ENCODE measurements at places on chromosomes 1 and 21.

DNA sequence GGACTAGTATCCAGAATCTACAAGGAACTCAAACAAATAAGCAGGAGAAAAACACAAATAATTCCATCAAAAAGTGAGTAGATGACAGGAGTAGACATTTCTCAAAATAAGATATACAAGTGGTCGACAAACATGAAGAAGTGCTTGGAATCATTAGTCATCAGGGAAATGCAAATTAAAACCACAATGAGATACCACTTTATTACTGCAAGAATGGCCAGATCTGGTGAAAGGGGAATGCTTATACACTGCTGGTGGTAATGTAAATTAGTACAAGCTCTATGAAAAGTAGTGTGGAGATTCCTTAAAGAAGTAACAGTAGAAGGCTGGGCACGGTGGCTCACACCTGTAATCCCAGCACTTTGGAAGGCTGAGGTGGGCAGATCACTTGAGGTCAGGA, 73.8 kb downstream of the POU2F1 start:
- no peak for DNase-seq

DNA sequence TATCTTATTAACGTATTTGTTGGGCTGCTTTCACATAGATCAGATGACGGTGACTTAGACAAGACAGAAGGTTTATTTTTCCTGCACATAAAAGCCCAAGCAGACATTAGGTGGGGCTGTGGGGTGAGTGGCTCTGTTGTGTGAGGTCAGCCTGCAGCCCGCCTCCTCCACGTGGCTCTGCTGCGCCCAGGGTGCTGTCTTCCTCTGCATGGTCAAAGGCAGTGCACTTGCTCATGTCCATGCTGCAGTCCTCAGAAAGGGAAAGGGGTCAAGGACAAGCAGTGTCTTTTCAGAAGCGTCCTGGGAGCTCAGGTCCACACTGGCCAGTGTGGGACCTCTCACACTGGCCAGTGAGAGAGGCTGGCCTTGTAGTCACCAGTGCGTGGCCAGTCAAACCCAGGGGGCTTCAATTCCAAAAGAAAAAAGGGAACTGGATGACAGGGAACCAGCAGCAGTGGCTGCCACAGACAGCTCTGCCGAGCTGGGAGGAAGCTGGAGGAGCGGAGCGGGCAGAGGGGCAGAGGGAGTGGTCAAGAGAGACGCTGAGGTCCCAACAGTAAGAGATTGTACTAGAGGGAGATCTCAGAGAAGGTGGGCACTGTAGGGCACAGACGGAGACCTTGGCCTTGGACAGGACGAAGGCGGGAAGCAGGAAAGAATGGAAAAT, 35.9 kb upstream of the SLC45A1 start:
- no peak for DNase-seq

GRCh38 chr1:6860401-6860800, 75.1 kb downstream of the CAMTA1 start:
- DNase-seq, result no peak

DNA sequence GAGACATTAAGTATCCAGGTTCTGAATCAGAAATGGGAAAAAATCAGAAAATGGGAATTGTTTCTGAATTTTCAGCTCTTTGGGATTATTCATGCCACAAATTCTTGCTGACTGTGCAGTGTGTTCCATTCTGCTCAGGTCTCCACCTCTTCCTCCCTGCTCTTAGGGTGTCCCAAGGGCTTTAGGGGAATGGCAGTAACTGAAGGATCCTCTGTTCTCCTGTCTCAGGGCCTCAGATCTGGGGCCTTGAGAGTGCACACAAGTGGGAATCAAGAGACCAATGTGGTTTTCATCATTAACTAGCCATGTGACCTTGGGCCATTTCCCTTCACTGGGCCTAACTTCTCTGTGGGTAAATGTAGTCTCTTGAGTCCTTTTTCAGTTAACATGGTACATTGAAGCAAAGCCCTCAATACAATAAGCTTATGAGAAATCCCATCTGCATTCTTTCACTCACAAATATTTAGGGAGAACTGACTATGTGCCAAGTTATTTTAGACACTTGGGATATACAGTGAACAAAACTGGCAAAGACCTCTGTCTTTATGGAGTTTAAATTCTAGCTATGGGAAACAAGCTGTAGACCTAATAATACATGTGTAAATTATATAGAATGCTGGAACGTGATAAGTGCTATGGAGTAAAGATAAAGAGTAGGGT, 75.7 kb upstream of the SPATA6 start:
- no peak for DNase-seq

DNA sequence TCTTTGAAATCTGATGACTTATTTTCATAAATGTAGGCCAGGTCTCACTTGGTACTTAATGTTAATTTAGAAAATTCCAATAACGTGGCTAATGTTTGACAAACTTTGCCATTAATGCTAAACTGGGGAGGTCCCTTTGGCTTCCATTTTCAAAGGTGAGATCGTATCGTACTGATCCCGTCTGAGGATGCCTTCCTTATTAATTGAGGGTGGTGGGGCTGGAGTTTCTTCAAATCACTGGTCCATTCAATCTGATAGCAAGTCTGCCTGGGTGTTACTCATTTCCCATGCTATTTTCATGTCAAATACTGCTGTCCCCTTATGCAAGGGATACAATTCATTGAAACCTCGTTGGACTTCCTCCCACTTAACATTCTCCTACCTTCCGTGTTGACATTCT, 327.1 kb downstream of the DISC1 start:
- no peak for DNase-seq

- DNase-seq, result no peak
Observed at GRCh38 chr1:201004732-201005131, 18.8 kb downstream of the KIF21B start.

GRCh38 chr1:198630863-198631262, 8.0 kb upstream of the PTPRC start:
- no peak for DNase-seq

GRCh38 chr21:17823846-17824245, 4.7 kb upstream of the C21orf91 start:
- DNase-seq, result no peak

DNA sequence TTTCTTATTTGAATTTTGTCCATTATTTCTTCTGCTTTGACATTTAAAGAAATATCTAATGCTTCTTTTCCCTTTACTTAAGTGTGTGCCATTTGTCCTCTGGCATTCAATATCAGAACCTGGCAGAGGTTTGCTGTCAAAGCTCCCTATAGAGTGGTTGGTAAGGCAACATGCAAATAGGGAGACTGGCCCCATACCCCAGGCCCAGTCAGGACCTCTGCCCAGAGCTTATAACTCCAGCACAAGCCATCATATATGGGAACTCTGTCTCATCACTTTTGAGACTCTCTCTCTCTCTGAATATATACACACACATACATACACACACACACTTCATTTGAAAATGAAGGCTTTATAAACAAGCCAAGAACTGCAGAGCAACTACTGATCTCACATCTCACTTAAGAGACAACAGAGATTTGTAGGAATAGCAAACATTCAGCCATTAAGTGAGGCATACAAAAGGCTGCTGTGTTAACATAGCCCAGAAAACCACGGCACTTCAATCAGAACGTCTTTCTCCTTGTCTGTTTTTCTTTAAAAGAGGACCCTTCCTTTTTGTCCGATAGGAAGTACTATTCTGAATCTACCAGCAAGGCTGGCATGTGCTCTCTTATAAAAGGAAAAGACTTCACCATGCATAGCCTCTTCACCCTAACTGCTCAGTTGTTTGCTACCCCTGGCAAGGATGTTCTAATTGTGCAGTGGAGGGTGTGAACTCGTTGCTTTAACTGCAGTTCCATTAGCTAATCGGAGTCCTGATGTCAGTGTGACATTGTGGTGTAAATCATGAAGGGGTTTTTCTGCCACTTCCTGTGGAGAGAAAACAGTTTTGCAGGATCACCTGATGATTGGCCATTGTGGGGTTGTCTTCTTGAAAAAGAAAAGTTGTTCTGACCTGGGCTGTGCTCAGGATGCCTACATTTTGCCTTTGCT, 101.7 kb downstream of the NR5A2 start:
- no peak for DNase-seq

- DNase-seq, result peak; percentile 84
Observed at GRCh38 chr1:15153184-15153841, at the start of gene TMEM51. Gene TMEM51, plus strand, starts transcription at chr1:15153747. Its CDS starts 61,341 bp downstream, at chr1:15215088.

GRCh38 chr1:92480200-92480812, 6.4 kb downstream of the GFI1 start:
- DNase-seq, result no peak

GRCh38 chr21:32206631-32207405, 72.0 kb downstream of the MIS18A start:
- no peak for DNase-seq

DNA sequence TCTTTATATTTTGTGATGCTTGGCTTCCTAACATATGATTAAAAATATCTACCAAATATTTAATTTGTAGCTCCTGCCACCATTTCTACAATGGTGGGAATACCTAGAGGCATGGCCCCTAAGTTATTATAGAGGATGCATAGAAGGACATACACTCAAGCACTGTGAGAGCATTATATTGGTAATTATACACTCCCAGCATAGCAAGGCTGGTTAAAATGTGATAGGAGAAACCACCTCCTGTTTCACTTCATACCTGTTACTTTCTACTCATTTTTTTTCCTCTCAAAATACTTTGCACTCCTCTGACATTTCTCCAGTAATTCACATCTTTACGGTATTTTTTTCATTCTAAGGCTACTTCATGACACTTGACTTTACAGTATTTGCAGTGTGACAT, 92.9 kb downstream of the HS2ST1 start:
- no peak for DNase-seq

GRCh38 chr1:99613716-99614115, 32.2 kb upstream of the PALMD start:
- DNase-seq, result no peak

DNA sequence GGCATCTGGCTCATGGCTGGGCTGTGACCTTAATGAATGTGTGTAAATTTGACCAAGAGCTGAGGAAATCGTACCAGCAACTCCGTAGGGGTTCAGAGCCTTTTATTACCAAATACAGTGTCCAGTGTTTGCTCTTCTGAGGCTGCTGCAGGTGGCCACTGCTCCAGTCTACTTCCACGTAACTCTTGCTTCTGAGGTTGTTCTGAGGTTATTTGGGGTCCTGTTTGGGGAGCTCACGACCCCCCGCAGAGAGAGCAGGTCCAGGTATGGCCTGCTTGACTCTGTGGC, 33.6 kb downstream of the MAN1C1 start:
- no peak for DNase-seq

DNA sequence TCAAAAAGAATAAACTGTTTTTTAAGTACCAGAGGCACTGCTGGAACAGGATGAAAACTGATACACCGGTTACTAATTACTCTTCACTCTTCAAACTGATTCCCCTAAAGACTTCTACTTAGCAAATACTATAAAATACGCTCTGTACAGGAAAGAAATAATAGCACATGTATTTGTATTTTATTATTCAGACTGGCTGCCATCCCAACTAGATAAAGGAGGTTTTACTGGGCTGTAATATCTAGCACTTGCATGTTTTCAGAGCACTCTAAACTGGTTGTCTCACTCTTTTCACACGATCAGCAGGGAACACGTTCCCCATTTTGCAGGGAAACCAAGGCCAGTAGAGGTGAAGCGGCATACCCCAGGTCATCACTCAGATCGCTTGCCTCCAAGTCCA, 9.2 kb downstream of the SMIM12 start:
- no peak for DNase-seq

DNA sequence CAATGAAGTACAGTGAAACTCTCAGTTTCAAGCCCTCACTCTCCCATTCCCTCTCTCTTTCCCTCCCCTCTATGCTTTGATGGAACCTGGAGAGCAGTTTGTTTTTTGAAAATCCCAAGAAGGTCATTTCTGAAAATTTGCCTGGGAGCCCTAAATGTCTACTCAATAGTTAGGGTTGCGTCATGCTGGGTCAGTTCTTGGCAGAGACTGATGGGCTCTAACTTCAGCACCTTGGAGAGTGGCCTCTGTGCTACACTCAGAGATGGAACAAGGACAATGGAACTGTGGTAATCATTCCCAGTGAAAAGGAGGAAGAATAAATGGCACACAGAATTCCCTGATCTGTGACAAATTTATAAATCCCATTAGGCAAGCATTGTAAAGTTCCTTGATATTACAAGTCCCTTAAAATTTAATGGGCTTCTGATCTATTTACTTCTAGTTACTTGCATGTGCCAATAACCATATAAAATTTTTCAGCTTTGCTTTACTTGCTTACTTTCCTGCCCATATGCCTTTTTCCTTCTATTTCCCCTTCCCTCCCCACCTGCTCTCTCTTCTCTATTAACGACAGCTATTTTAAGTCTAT, 182.9 kb upstream of the KCND3 start:
- no peak for DNase-seq

- no peak for DNase-seq
Observed at GRCh38 chr1:23693599-23693998, 2.0 kb downstream of the RPL11 start.

GRCh38 chr1:71053146-71053545, 5.5 kb upstream of the PTGER3 start:
- DNase-seq, result no peak

DNA sequence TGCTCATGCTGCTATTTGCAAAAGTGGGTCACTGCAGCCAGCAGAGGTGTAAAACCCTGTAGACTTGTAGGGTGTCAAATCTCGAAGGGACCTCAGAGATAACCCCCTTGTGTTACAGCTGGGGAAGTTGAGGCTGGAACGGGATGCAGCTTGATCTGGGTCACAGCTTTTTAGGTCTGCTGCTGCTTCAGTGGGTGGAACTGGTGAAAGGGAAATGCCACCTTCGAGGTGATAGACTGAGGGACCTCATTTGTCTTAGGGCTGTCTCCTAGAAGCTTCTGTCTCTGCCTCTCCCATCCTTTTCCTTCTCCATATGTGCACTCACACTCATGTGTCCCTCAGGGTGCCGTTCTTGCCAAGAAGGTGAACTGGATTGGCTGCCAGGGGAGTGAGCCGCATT, 35.4 kb downstream of the QSOX1 start:
- DNase-seq, result no peak

- no peak for DNase-seq
Observed at GRCh38 chr1:244084763-244085162, 33.7 kb downstream of the ZBTB18 start.

- DNase-seq, result no peak
Observed at GRCh38 chr1:9164919-9165318, 36.0 kb upstream of the GPR157 start.
